NK-92 treated with Interleukin-12 subunit alpha and Interleukin-12 subunit beta, amount 100 ng/mL, for 24 hours (cell line): ENCODE measurements at places on chromosomes 4 and X.

DNA sequence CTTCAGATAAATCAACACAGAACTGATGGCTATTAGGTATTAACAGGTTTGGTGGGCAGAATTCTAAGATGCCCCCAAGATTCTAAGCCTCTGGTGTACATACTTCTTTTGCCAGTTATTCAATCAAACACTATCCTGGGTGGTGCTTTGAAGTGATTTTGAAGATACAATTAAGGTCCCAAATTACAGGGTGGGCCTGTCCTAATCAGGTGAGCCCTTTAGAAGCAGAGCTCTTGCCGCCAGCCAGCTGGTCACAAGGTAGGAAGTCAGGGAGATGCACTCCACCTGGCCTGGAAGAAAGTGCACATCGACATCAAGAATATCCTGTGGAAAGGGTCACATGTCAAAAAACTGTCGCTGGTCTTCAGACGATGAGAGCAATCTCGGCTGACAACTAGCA is 29.5 kb downstream of the ASB9 start:
- DNase-seq = no peak

DNA sequence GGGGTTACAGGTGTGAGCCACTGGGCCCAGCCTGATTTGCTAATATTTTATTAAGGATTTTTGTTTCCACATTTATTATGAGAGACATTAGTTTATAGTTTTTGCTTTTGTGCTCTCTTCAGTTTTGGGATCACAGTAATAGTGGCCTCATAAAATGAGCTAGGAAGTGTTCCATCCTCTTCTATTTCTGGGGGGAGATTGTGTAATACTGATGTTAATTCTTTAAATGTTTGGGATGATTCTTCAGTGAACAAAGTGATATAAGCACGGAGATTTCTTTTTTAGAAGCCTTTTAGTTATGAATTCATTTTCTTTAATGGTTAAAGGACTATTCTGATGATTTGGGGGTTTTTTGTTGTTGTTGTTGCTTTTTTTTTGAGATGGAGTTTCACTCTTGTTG is 41.3 kb downstream of the RBMX start:
- no peak for DNase-seq

GRCh38 chr4:102298716-102299115 is 46.6 kb downstream of the SLC39A8 start:
- DNase-seq = no peak

GRCh38 chrX:10636337-10636736 is 16.0 kb upstream of the MID1 start:
- no peak for DNase-seq

- DNase-seq = no peak
These were observed 158.0 kb downstream of the REPS2 start for GRCh38 chrX:17104433-17104832.

- DNase-seq = no peak
These were observed 126.4 kb downstream of the SH3KBP1 start for GRCh38 chrX:19760841-19761512.

DNA sequence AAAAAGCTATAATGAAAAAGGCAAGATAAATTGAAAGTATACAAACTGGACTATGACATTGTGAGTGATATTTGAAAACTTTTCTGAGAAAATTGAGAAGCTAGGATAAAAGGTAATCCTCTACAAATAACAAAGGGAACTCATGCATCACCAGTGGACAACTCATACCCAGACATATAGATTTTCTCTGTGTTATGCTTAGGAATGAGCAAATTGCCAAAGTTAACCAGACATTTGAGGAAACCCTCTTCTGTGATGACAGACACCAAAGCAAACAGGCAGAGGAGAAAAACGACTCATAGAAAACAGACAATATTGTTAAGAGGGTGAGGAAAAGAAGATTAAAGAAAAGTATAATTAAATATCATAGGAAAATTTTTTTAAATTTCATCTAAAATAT is 186.5 kb downstream of the MAB21L2 start:
- no peak for DNase-seq

DNA sequence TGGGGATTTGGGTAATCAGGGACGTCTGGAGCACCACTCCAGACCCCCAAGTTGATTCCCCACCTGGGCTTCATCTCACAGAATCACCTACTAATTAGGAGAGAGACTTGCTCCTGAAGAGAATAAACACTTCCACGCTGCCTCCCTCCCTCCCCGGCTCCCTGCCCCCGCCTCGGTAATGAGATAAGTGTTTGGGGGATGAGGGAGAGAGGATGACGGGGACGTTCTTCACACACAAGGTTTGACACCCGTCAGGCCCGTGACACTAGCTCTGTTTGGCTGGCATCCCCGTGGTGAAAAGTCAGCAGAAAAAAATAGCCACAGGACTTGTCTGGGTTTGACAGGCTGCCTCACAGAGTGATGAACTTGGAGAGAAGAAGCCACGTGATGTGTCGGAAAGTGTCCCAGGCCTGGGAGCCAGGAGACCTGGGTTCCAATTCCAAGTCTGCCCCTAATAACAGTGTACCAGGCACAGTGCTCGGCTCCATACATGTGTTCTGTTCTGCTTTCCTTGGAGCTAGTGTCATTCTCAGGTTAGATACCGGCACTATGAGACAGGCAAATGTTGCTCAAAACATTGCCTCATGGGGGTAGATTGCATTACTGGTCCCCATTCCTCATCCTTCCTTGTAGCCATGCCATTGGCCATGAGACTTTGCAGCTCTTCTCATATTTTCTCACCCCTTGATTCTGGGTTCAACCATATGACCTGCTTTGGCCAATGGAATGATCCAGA is 578.0 kb downstream of the BCOR start:
- no peak for DNase-seq

GRCh38 chr4:79217025-79217424 is 108.8 kb downstream of the NAA11 start:
- no peak for DNase-seq

DNA sequence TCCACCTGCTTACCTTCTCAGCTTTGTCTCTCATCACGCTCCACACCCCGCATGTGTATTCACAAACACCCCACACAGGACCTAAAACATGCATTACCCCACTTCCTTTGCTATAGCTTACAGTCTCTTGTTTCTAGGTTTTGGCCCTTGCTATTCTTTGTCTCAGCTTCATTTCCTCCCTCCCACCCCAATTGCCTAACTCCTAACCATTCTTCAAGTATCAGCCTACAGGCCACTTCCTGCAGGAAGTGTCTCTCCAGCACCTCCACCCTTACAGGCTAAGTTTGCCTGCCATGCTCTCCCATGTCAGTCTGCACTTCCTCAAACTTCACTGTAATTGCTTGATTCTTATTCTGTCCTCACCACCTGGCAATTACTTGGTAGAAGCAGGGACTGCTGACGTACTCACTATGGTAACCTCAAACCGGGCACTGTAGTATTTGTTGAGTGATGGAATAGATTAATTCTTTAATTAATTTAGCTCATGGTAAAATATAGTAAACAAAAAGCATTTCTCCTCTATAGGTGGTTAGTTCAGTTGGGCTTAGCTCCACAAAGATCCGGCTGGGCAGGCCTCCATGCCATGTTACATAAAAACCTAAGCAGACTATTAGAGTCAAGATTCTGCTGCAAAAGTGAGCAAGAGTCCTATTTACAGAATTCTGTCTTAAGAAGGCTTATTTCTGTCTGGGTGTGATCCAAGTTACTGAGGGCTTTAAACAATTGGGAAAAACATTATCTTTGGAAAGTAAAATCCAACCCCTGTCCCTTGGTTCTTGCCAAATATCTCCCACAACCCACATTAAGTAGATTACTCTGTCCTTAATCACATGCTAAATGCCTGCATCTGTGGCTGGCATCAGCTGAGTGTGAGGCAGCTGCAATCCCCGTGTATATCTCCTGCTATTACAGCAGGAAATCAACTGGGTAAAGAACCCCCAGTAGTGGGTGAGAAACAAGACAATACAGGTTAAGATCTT is 124.7 kb upstream of the CPEB2 start:
- peak; percentile 34 for DNase-seq

GRCh38 chr4:2104556-2105345 is 45.6 kb downstream of the NAT8L start:
- DNase-seq = no peak

GRCh38 chrX:30863974-30864373 is 25.1 kb downstream of the TAB3 start:
- no peak for DNase-seq

DNA sequence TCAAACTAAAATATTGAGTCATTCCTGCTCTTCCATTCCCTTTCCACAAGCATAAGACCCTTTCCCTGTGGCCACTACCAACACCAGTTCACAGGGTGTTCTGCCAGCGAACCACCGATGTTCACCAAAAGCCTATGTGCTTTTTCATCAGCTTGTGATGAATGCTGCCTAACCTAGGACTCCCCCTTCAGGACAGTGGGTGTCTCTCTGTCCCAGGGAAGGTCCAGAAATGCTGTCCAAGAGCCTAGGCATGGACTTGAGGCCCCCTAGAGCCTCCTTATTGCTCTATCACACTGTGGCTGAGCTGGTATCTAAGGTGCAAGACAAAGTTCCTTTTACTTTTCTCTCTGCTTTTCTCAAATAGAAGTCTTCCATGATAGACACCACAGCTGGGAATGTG is 1015.6 kb downstream of the PCDH19 start:
- DNase-seq = no peak

DNA sequence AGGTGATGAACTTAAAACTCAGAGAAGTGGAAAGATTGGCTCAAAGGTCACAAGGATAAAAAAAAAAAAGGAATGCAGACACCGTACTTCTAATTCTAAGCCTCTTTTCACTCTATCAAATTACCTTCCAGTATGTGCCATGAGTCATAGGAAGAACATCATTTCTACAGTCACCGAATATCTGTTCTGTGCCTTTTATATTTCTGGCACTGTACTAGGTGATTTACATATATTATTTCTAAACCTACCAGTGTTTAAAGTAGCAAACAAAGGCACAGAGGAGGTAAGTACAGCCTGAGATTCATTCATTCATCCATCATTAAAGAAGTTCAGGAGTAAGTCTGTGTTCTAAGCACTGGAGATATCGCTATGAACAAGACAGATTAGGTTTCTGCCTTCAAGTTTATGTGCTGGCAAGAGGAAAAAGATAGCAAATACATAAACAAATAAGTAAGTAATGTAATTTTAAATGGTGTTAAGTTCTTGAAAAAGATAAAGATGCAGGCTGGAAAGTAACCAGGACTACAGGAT is 65.3 kb downstream of the PALLD start:
- DNase-seq = no peak

DNA sequence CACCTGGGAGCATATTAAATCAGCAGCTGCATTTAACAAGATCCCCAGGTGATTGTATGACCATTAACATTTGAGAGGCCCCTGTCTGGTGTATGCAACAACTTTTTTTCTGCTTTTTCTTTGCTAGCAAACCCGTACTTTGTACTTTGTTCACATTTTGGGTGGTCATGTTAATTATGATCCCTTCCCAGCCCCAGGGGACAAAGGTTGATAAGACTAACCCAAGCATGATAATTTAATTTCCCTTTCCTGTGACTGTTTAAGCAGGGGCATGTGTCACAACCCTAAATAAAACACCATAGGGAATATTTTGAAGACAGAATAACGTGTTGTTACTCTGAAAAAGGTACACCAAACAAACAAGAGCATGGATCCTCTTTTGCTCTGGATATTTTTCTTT is 332.0 kb downstream of the PCDH18 start:
- DNase-seq = no peak
